Hippocampal formation (tissue), 2 donors: ENCODE measurements at places on chromosomes 2 and 18.

DNA sequence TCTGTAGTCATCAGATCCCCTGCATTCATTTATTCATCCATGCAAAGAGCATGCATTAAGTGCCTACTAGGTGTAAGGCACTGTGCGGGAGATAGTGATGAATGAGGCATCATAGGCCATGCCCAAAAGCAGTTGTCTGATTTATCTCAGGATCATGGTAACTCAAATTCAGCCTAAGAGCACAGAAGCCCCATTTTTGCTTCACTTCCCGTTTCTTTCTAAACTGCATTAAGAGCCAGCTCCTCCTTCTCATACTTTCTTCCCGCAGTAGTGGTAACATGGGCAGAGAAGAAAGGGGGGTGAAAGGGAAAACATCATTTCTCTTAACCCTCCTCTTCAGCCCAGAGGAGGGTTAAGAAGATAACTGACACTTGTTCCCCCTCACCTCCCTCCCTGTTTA, 2.9 kb downstream of the GPR45 start:
- no peak for DNase-seq

DNA sequence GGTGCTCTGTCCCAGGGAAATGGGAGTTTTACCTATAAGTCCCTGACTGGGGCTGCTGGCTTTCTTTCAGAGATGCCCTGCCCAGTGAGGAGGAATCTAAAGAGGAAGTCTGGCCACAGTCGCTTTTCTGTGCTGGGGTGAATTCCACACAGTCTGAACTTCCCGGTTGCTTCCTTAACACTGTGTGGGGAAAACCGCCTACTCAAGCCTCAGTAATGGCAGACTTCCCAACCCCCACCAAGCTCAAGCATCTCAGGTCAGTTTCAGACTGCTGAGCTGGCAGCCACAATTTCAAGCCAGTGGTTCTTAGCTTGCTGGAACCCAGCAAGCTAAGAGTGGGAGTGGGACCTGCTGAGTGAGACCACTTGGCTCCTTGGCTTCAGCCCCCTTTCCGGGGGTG, 54.9 kb downstream of the NUP35 start:
- no peak for DNase-seq

GRCh38 chr18:812376-813171, 532 bp upstream of the YES1 start:
- peak; percentile 40 for DNase-seq

DNA sequence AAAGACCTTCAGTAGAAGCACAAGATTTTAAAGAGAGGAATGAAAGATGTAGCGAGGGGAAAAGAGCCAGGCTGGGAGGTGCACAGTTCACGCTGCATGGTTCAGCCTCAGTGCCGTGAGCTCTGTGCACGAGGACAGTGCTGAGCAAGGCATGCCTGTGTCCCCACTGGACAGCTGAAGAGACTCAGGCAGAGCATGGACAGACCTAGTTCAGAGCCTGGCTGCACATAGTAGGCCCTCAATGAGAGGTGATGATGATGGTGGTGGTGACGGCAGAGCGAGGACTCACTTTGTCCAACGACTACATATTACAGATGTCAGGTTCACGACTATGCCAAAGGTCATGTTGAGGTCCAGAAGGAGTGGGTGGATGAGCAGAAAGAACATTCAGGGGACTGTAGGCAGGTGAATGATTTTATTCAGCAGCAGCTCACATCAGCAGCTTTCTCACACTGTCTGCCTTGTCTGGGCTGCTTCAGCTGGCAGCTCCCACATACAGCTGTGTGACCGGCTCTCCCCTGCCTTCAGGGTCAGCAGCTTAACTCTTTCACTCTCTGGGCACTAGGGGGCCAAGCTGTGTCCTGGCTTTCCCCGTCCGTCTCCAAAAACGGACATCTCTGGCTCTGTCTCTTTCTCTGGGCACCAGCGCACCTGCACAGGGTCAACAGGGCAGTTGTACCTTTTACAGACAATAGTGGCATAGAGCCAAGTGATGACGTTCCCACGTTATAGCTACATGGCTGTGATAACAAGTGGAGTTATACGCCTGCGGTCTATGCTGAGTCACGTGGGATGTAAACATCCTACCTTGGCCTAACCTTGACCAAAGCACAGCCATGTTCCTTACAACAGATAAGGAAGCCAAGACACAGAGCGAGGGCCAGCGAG, 128.8 kb upstream of the MSH6 start:
- DNase-seq = peak; percentile 21

DNA sequence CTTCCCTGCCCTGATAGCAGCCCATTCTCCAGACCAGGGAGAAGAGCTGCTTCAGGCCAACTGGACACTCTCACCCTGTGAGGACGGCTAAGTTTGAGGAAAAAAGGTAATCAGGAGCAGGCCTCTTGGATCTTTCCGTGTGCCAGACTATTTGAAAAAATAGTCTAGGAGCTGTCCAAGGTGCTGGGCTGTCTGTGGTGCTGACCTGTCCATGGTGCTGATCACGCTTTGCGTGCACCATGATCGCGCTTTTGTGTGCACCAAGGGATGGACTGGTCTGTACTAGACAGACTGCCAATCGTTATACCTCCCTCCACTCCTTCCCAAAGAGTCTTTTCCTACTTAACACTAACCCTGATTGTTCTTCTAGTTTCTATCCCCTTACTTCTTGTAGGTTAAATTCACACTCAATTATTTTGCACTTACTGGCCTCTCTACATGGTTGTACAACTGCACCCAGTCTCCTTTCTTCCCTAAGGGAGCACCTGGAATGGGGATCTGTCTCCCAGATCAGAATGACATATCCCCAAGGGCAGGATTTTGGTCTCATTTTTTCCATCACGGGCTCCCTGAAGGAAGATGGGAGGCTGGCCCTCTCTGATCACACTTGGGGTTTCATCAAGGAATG, 295.4 kb downstream of the CELF4 start:
- DNase-seq = no peak
